ENCODE measurements at places on chromosomes 1 and 21. TPM values are rescaled to one million over a fixed set of nuclear protein-coding genes. Genes with fewer than 3 reads are reported as not detected.

ZMYND12 gene
- total RNA-seq, result not detected

B3GALT2 gene
- total RNA-seq, result 148 TPM

NES gene
- 43.2 TPM for total RNA-seq

ITSN1 gene
- 73.8 TPM for total RNA-seq

BNIPL gene
- under 0.01 TPM for total RNA-seq

TINAGL1 gene
- 1.2 TPM for total RNA-seq

DENND2C gene
- total RNA-seq, result 2.0 TPM

DNAI4 gene
- total RNA-seq, result 42.4 TPM

KCNJ10 gene
- 1.6 TPM for total RNA-seq

AMY1B gene
- not detected for total RNA-seq

DNA sequence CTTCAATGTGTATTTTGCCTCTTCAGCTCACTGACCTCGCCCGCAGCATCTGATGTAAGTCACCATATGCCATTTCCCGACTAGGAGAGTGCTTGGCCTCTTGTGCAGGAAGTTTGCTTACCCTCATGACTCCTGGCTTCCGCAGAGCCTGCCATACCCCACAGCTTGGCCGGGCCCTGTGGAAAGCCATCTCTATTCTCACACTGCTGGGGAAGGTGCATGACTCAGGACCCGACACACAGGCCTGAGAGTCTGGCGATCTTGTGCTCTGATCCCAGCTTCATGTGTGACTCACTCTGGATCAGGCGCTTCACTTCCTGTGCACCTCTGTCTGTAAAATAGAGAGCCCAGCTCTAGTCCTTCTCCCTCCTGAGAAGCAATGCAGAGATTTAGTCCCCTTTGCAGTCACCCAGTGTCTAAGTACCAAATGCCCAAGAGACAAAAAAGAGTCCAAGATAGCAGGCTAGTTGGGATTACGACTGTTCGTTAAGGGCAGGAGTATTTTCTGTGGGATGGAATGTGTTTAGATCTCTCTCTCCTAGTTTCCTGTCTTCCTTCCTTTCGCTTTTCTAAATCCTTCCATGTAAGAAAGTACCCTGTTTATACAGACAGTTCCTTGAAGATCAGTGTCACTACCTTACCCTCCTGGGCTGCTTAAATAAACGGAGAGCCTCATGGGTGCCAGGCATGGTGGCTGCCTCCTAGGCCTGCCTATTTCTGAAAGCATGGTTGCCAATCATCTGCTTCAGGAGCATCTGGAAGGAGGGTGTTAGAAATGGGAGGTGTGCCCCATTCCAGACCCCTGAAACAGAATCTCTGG is 62.8 kb upstream of the KIF26B start:
- DNase-seq, result no peak

DNA sequence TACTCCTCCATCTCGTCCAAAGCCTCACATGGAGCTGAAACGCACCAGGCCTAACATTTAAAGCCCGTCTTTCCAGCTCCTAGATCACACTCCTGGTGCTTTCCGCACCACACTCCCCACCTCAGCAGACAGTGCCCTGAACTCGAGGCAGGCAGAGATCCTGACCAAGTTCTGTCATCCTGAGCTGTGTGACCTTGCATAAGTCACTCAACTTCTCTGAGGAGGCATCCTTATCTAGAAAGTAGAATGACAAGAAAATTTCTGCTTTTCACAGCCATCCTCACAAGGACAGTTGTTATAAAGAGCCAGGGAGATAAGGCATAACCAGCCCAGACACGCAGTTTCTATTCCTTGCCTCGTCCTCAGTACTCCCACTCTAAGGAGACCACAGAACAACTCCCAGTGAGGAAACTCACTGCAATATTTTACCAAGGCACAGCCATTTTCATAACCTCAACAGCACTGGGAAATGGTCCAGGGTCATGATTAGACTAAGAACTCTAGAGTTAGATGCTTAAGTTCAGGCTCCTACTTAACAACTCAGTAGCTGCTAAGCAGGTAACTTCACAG is 3.1 kb downstream of the LRP8 start:
- DNase-seq, result no peak

GRCh38 chr21:44357064-44357837 is 3.8 kb downstream of the TRPM2 start:
- DNase-seq, result no peak

GRCh38 chr1:247332623-247333361 is 1.1 kb upstream of the ZNF496 start:
- DNase-seq, result no peak

DNA sequence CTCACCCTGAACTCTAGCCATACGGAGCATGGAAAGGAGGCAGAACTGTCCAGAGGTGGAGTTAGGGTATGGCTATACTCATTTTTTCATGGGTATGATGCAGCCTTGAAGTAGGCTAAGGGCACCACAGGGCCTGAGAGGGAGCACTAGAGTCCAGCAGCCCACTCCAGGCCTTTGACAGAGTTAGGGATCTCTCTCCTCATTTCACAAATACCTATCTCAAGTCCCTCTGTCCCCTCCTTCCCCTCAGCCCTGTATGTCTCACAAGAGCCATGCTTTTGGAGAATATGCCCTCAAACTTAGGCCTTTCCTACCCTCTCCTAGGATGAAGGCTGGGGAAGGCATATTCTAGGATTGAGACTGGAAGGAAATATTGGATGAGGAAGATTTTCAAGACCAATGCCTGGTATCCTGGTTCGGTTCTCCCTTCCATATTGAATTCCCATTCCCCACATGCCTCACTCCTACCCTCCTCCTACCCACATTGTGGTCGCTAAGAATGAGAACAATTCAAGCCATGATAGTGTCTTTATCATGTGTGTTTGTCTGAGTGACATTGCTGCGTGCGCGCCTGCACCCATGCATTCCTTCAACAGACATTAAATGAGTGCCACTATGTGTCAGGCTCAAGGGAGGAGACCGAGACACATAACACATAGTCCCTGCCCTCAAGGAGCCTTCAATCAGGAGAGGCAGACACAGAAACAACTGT is 2.6 kb upstream of the NECTIN4 start:
- DNase-seq, result no peak

DNA sequence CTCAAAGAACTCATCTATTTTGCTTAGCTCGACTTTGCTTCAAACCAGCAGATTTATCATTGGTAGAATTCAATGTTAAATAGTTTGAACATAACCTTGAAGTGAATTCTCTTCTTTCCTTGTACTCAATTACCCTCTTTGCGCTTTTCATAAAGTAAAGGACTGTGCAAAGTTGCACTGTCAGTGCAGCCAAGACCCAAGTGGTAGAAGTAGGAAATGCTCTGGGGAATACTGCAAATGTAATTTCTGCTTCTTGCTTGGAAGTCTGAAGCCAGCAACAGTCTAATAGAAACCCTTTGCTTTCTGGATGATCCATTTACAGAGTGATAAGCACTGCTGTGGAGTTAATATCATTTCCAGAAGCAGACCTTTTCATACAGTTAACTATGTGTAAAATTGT is 936.7 kb upstream of the TMPRSS15 start:
- no peak for DNase-seq

DNA sequence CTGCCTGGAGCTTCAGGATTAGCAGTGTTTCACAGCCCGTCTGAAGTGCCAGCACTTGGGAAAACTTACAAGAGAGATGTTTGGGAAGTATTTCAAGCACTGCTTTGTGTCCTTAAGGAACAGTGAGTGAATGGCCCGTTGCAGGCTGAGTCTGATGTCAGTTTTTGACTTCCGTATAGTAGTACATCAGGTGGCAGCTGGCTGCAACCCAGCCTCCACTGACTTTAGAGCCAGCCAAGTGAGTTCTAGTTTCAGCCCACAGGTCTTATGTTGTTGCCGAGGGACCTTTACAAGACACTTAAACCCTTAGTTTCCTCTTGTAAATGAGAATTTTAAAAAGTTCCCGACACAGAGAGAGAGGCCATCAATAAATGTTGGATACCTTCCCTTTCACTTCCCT is 35.0 kb downstream of the UCK2 start:
- no peak for DNase-seq

- no peak for DNase-seq
These were observed 29.4 kb upstream of the IFNLR1 start for GRCh38 chr1:24216276-24217074.

- no peak for DNase-seq
These were observed 367.3 kb downstream of the PTPRU start for GRCh38 chr1:29603622-29604021.

DNA sequence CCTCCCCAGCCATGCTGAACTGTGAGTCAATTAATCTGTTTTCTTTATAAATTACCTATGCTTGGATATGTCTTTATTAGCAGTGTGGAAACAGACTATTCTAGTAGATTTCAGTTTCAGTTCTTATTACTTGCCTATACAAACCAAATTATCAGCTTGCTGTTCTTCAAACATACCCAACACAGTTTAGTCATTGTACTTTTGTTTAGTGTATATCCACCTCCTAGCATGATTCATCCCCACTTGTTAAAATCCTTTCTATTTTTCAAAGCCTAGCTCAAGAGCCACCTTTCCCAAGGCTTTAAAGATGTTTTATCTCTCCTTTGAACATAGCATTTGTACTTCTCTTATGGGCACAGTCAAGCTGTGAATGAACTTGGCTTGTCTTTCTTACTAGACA is 195.6 kb upstream of the ZRANB2 start:
- no peak for DNase-seq

DNA sequence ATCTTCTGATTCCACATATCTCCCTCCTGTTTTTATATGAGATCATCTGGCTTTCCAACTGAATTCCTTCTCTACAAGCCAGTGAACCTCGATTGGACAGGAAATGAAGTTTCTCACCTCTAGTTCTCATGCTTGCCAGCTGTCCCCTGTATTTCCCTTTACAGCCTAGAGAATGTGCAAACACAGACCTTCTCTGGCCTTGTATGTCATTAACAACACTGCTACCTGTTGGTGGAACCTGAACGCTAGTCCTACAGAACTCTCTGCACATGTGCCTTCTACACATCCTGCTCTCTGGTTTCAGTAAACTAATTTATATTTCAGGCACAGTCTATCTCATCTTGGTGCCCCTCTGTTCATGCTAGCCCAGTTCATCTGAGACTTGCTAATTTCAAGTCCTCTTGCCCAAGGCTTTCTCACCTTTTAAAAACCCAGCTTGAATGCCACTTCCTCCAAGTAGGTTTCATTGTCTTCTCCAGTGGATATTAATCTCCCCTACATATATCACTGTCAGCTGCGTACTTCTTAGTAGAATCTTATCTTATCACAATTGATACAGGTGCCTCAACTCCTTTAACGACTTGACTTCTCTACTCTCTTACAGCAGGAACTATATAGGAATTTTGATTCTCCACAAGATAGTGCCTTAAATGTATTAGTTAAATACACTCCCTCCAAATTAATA is 549.9 kb downstream of the PLPP3 start:
- no peak for DNase-seq

GRCh38 chr1:17437260-17437579 is 2.3 kb downstream of the RCC2 start:
- no peak for DNase-seq

DNA sequence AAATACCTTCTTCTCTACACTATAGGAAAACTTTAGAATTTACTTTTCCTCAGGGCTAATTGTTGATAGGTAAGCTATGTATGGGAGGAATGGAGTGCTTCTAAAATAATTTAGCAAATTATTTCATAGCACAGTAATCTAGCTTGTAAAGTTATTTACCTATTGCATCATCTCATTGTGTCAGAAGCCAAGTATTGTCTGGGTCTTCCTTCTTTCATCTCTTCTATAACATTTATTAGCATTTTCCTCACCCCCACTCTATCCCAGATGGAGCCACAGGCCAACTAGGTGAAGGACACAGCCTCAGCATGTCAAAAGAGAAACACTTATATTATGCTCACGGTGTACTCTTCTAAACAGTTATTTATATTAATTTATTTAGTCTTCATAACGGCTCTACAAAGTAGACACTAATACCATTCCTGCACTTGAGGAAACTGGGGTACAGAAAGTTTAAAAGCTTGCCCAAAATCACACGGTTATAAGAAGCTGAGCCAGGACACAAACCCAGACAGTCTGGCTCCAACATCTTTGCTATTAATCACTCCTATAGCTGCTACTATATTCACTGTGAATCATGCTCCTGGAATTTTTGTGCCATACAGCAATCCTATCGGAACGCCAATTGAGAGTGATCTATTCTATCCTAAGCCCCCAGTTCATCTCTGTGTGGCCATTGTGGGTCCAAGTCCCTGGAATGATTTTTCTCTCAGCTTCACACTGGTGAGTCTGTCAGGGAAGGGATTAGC is 43.1 kb downstream of the OR10J5 start:
- no peak for DNase-seq

- DNase-seq, result no peak
These were observed 8.6 kb downstream of the CSTB start for GRCh38 chr21:43767498-43767983.

- no peak for DNase-seq
These were observed 46.0 kb downstream of the TRAPPC10 start for GRCh38 chr21:44057960-44058651.

- DNase-seq, result no peak
These were observed 641.2 kb downstream of the PTPRC start for GRCh38 chr1:199279872-199280645.

- no peak for DNase-seq
These were observed 182.6 kb upstream of the KCNK2 start for GRCh38 chr1:214899908-214900460.

- DNase-seq, result no peak
These were observed 207 bp upstream of the SVBP start for GRCh38 chr1:42817440-42817767.

DNA sequence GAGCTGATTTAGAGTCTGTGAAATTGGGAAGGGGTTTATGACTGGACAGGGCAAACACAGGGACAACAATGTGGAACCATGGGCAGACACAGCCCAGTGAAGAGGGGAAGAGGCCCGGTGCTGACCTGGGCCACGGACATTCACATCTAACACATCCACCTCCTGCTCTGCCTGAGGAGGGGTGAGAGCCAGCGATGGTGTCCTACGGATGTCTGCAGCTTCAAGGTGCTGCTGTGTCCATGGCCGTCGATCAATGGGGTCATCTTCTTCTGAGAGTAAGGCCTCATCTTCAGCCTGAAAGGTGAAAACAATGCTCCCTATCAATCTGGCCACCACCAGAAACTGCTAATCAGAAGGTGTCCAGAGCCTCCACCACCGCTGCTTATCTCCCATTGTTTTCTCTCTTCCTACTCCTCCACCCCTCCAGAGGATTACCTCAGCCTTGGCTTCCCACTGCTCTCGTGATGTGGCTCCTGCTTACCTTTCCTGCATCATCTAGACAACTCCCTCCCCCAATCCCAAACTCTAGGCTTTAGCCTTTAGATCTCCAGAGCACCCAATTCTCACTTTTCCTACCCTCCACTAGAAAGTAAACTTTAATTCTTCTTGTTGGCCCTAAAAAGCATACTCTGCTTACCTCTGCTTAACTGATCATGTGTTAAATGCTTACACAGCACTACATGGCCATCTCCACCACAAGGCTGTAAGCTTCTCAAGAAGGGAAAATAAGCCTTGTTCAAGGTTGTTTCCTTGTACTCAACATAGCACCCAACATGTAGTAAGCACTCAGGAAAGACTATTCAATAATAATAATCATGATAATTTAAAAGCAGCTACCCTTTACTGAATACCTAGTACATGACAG is 24.0 kb upstream of the ADAM30 start:
- DNase-seq, result no peak
